ENCODE measurements at places on chromosomes 11 and 22.

DNA sequence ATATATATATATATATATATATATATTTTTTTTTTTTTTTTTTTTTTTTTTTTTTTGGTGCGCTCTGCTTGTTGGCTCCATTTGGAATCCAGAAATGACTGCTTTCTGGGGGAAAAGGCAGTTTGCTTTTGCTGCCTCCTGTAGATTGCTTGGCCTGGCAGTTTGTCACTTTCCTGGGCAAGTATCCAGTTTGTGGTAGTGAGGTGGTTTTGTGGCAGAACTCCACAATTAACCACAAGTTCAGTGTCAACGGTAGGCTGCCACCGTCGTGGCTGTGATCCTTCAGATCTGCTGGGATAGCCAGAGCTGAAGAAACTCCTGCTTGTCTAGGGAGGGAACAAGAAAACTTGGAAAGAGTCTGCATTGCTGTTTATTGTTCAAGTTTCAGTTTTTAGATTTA is 5.0 kb upstream of the PDE3B start:
- DNase-seq, result no peak

DNA sequence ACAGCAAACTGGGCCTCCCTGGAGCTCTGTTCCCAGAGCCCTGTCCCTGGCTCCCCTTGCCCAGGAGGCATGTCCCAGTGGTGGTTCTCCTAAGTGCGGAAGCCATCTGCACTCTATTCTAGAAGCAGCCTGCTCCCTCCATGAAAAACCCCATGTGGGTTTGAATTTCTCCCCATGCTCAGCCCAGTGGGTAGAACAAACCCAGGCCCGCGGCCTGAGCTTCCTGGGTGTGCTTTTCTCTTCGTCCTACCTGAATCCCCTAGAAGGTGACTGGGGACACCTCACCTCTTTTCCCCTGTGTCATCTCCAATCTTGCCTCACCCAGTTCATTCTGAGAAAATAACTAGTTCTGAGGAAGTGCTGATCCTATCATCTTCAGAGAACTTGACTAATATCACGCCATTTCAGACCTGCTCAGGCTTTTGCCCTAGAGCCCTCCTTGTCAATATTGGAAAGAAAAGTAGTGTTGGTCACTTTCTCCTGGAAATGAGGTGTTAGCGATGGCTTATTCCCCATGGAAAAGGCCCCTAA is 15.9 kb downstream of the IL10RA start:
- no peak for DNase-seq

GRCh38 chr11:114297806-114298709 is 1.9 kb downstream of the NNMT start:
- no peak for DNase-seq

DNA sequence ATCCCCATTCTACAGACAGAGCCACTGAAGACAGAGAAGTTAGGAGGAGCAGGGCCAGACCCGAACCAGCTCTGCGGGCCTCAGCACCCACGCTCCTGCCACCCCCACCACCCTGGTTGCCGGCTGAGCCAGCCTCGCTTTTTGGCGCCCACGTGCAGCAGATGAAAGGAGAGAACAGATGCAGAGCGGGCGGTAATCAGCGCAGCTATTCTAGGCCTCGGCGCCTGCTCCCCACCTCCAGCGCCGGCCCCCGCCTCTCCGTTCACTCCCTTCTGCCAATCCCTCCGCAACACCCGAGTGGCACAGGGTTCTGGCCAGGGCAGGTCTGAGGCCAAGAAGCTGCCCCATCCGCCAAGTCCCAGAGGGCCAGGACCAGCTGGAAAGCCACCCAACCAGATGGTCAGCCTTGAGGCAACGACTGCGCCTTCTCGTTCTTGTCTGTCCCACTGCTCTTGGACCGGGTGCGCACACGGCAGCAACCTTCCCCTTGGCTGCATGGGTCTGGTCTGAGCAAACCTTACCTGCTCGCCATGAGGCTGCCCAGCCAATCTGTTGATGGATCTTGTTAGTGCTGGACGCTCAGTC is 16.8 kb downstream of the DNAL4 start:
- no peak for DNase-seq

- DNase-seq, result no peak
Observed at GRCh38 chr22:17140826-17141766, 18.0 kb downstream of the HDHD5 start.

- no peak for DNase-seq
Observed at GRCh38 chr11:2137202-2138067, 1.8 kb downstream of the IGF2 start.

GRCh38 chr11:14974515-14975251 is 2.5 kb upstream of the CALCA start:
- DNase-seq, result peak; percentile 55

- DNase-seq, result no peak
Observed at GRCh38 chr11:44604171-44604581, 38.7 kb downstream of the CD82 start.

GRCh38 chr11:3775736-3776406 is 21.5 kb downstream of the NUP98 start:
- no peak for DNase-seq

DNA sequence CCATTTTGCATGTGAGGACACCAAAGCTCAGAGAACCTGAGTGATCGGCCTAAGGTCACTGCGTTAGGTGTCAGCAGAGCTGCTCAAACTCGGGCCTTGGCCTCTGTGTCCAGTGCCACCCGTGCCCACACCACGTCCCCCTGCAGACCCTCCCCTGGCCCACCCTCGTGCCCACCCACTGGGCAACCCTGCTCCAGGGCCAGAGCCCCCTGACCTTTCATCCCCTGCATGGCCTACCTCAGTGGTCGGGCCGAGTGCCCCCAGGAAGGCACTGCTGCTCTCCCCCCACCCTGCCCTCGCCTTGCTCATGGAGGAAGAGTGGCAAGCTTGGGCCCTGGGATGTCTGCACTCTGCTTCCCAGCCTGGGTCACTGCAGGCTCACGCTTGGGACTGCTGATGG is 17.7 kb downstream of the B3GAT1 start:
- DNase-seq, result no peak

DNA sequence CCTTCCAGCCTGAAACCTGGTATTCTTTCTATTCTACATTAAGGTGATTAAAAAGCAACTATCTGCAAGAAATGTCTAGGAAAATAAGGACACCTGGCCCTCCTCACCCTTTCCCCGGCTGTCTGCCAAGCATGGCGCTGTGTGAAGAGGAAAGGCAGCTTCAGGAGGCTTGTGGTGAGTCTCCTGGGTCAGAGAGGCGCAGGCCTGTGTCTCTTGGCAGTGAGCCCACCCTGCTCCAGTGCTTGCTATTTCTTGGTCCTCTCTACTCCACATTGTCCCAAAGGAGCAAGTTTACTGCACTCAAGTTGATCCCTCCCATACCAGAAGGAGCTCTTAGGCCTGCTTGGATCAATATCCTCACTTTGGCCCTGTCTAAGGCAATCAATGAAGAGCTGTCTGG is 520.7 kb upstream of the B3GAT1 start:
- DNase-seq, result no peak

DNA sequence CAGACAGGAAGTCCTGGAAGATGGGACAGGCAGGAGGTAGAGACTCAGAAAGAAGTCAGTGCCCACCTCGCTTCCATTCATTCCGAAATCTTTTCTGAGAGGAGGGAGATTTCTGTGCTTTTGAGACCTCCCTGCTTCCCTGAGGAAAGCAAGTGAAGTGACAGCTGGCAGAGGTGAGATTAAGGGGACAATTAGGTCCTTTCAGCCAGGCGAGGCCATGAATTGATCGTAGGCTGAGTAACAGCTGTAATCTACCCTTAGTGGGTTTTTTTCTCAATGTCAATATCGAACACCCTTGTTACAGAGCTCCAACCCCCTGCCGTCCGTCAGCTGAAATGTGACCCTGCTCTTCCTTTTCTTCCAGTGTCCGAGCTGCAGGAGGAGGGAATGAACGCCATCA is 96.0 kb downstream of the PARVA start:
- DNase-seq, result no peak

- no peak for DNase-seq
Observed at GRCh38 chr11:15093432-15093831, 20.0 kb downstream of the CALCB start.

DNA sequence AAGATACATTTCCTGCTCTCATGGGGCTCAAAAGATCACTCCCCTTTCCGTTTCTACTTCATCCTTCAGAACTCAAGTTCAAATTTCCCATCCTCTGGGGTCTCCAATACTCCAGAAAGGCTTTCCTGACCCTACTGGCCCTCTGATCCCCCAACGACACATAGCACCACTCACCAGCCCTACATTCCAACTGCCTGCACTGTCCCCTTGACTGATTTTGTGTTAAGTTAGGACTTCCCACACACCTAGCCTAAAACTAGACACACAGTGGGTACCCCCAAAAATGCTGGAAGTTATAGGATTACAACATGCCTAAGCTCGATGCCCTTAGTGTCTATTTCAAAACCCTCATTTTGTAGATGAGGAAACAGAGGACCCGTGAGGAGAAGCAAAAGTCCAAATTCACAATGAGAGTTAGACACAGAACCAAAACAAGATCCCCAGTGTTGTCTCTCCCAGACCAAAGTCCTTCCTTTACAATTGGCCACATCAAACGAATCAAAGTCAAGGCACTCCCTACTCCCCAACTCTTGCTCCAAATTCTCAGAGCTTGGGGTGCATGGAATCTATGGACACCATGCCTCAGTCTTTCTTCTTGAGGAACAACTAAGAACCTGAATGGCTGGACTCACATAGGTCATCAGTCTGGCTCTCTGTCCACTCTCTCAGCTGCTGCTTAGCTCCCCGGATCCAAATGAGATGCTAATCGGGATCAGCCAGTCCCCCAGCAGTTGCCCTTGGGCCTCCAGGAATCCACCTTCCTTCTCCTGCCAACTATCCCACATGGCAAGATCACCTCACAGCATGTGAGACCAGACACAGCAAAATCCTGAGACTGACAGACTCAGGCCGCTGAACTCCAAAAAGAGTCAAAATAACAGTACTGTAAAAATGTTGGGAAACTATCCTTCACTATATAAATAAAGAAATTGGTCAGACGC is 1.7 kb downstream of the CLPB start:
- no peak for DNase-seq

GRCh38 chr11:34586488-34587281 is 34.2 kb upstream of the EHF start:
- no peak for DNase-seq

- no peak for DNase-seq
Observed at GRCh38 chr11:63491636-63492372, 837 bp upstream of the PLAAT5 start.

DNA sequence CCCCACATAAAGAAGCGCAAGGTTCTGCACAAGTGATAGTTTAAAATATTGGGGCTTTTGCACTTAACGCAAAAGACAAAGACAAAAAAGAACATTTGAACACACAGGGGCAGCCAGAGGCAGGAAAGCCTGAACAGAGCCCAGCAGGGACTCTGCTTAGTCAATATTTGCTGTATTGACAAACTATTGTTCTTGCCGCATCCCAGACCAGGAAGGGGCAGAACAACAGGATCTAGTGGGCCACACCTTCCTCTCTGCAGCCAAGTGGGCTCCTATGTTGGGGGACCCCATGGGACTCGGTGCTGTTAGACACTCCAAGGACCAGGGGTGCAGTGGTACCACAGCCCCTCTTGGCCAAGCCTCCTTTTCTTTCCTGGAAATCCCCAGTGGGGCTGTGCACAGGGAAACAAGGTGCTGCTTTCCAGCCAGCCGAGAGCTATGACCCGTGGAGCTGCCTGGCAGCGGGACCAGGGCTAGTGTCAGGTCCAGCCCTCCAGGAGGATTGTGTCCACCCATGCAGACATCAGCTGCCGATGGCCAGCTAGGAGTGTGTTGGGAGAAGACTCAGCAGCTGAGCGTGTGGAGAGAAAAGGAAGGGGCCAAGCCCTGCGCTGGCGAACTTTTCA is 43.3 kb upstream of the ANO1 start:
- DNase-seq, result no peak

GRCh38 chr22:49152127-49152938 is 675.3 kb downstream of the BRD1 start:
- no peak for DNase-seq

- DNase-seq, result no peak
Observed at GRCh38 chr11:65773784-65774411, 6.9 kb downstream of the AP5B1 start.

DNA sequence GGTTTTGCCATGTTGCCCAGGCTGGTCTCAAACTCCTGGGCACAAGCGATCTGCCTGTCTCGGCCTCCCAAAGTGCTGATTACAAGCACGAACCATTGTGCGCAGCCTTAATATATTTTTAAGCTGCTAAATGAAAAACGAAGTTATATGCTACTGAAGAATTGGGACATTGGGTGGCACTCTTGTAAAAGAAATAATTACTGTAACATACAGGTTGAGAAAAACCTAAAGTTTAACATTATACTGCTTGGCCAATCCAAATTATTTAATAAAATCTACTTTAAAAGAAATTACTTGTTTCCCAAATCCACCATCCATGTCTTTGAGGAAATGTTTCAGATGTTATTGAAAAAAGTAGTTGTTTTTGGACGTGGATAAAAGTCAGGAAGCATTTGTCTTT is 37.9 kb upstream of the ARHGAP32 start:
- DNase-seq, result no peak

DNA sequence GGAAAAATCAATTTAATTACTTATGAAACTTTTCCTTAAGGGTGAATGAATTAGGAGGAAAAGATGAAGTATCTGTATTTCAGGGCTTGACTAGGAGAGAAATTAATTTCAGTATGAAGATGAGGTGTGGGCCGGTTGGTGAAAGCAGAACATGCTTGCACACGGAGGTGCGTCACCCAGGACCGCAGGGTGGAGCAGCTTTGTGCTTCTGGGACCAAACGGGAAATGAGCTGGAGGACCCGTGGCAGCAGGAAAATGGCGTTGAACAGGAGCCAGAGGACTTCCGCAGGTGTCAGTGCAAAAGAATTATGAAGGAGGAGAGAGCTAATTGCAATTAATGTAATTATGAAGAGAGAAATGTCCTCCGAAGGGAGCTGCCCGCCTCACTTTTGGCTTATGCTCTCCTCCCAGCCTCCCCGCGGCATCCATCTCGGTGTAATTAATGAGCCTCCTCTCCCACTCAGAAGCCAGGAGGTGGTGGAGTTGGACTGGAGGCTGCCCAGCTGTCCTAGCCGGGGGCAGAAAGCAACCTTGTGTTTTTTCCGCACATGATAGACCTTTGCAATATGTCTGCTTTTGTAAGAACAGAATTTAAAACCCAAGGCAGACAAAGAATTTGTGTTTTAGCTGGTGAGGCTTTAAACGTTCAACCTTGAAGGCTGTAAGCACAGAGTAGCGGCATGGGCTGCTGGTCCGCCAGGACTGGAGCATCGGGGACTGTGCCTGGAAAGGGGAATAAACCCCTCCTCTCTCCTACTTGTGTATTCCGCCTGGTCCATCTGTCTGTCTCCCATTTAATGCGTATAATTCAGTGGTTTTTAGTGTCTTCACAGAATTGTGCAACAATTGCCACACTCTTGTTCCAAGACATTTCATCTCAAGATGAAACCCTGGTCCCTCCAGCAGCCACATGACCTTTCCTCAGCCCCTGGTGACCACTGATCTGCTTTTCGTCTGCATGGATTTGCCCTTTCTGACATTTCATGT is 180.6 kb downstream of the TBC1D22A start:
- no peak for DNase-seq

All from activated CD4-positive, alpha-beta T cell treated with anti-CD3 and anti-CD28 coated beads for 24 hours (primary cell).